ENCODE measurements at places on chromosomes 7 and 10. TPM values are rescaled to one million over a fixed set of nuclear protein-coding genes. Genes with fewer than 3 reads are reported as not detected.

Gene LRMDA
- total RNA-seq: not detected

Gene TAS2R41
- not detected for total RNA-seq

Gene IDI2
- not detected for total RNA-seq

- H3K27ac ChIP-seq: no peak overlapping the region
- H3K4me1 ChIP-seq: no peaks in the 10 kb centered on the region
- no peaks in the 10 kb centered on the region for H3K27me3 ChIP-seq
- DNase-seq: no peak
- H3K36me3 ChIP-seq: no peaks in the 10 kb centered on the region
- H3K4me3 ChIP-seq: no peak overlapping the region
Measured at GRCh38 chr7:138726288-138726687, 25.1 kb upstream of the SVOPL start.

GRCh38 chr10:112956631-112957350 is 6.7 kb downstream of the TCF7L2 start:
- peaks cover 69% of the 10 kb centered on the region for H3K27me3 ChIP-seq
- no peaks in the 10 kb centered on the region for H3K36me3 ChIP-seq
- no peak overlapping the region for H3K4me3 ChIP-seq
- peaks cover 10% of the 10 kb centered on the region for H3K4me1 ChIP-seq

DNA sequence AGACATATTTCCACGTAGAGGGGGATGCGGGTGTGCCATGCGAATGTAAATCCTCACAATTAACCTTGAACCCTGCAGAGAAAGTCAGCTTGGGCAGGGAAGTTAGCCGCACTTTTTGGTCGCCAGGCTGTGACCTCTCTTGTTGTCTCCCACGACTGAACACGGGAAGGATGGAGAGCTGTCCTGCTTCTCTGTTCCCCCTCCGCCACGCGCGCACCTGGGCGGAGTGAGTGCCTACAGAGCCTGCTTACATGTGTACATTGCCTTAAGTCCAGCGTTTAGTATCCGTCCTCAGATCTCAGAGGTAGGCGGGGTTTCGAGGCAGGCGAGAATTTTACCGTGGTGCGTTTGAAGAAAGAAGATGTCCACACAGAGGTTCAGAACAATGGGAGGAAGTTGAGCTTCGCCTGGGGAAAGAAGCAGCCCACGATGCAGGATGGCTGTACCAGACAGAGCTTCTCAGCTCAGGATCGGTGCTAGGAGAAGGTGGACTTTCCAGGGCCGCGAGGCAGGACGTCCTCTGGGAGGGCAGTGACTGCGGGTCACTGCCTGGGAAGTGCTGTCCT is 482 bp upstream of the ERCC6 start:
- H3K4me1 ChIP-seq: peaks cover 46% of the 10 kb centered on the region
- DNase-seq: no peak
- H3K36me3 ChIP-seq: peaks cover 7% of the 10 kb centered on the region

GRCh38 chr10:14541379-14541778 is 210.7 kb upstream of the FRMD4A start:
- no peak overlapping the region for H3K4me3 ChIP-seq
- H3K27me3 ChIP-seq: no peaks in the 10 kb centered on the region
- peaks cover 79% of the 10 kb centered on the region for H3K36me3 ChIP-seq
- no peak for DNase-seq
- no peak overlapping the region for H3K27ac ChIP-seq

GRCh38 chr7:51312951-51313737 is 3.5 kb downstream of the COBL start:
- no peaks in the 10 kb centered on the region for H3K36me3 ChIP-seq
- no peak overlapping the region for H3K4me3 ChIP-seq
- peaks cover 15% of the 10 kb centered on the region for H3K4me1 ChIP-seq
- peaks cover 18% of the 10 kb centered on the region for H3K27me3 ChIP-seq
- DNase-seq: no peak

DNA sequence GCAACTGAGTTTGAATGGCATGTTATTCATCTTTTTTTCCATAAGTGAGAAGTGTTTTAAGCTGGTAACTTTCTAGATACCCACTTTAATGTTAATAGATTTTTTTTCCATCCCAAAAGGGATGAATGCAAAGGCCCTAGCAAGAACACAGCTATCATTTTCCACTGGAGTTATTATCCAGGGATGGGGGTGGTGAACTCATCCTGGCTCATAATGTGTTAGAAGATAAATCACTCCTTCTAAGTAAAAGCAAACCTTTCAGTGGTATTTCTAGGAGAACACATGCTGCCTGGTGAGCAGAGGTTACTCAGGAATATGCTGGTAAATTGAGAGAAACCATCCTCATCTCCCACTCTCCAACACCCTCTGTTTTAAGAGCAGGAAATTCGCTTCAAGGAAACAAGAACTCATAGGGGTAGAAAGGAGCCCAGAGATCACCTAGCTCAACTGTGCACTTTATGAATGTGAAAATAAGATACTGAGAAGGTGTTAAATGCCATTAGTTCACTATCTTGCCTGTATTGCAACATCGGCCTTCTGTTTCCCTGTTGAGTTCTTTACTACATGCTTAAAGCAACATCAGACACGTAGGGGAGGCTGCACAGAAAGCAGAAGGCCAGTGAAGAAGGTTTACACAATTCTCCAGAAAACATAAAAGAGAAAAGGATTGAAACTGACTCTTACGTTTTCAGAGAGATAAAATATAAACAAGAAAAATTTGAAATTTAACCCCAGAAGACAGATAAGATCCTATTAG is 264.0 kb upstream of the PRKCQ start:
- no peak for DNase-seq
- H3K4me3 ChIP-seq: no peak overlapping the region
- no peak overlapping the region for H3K27ac ChIP-seq

Measured in activated B cell treated with CpG ODN at 0.5 μM for 24 hours (primary cell).